ENCODE measurements at places on chromosomes 2 and 18.
A peak's percentile ranks its signal among the peaks of the same experiment; 100 is the strongest.

DNA sequence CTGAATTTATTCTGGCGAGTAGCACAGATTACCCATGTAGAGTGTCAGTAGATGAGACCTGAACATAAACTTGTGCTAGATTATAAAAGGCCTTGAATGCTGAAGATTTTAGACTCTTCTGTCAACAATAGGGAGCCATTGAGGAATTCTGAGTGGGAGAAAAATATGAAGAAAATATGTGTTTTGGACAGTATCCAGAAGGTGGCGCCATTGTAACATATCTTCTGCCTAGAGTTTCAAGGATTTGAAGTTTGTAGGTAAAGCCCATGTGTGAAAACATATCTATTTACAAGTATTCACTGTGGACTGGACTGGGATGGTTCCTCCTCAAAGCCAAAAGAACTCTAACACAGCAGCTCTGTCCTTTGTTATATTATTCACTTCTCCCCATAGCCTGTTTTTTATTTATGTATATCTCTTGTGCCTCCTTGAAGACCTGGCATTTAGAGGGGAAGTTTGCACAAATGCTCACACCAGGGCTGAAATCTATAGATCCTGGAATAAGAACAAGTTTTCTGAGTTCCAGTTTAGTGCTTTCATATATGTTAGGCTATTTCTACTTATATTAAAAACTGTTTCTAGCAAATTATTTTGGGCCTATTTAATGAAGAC, 124.9 kb downstream of the RDH14 start:
- DNase-seq = peak; percentile 7

GRCh38 chr2:99140860-99141109, 722 bp upstream of the C2orf15 start:
- no peak for DNase-seq

DNA sequence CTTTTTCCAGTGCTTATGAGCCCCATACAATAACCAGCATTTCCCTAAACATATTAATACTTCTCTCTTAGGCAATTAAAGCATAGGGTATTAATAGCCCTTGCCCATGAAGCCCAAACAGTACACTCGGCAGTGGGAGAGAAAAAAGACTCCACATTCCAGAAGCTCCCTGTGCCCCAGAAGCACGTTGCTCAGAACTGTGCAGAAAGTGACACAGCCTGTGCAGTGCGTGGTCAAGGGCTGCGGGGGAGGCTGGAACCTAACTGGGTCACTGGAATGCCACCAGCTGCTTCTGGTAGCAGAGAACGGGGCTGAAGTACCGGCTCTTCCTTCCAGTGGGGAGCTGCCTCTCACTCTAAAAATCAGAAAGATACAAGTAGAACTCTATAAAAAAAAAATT, 32.7 kb downstream of the EIPR1 start:
- DNase-seq = no peak

DNA sequence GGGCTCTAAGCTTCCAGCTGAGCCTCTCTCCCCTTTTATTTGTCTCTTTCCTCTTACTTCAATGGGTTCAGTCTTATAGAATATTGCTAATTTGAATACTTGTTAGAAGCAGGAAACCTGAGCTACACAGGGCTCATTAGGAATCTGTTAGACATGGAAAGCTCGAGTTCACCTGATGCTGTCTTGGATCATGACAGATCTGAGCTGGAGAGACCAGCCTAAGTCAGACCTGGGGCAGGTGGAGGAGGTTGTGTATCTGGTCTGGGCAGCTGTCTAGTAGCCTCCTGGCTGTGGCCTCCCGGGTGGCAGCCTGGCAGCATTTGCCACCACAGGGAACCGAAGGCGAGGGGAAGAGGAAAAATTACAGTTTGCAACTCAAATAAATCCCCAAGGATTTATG, 185.9 kb downstream of the ICOS start:
- DNase-seq = no peak

DNA sequence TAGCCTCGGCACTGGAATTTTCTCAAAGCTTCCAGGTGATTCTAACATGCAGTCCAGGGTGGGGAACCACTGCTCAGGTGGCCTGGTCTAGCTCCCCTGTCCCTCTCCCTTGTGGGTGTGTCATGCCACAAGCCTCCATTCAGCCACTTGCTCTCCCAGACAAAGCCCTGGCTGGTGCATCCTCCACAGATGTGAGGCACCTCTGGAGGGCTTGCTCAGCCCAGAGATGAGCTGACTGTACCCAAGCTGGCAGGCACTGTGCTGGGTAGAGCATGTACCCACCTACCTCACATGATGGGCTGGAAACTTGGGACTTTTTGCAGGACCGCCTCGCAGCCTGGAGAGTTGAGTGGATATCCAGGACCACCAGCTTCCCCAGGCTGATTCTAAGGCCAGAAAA, 88.1 kb downstream of the ZBTB7C start:
- no peak for DNase-seq

DNA sequence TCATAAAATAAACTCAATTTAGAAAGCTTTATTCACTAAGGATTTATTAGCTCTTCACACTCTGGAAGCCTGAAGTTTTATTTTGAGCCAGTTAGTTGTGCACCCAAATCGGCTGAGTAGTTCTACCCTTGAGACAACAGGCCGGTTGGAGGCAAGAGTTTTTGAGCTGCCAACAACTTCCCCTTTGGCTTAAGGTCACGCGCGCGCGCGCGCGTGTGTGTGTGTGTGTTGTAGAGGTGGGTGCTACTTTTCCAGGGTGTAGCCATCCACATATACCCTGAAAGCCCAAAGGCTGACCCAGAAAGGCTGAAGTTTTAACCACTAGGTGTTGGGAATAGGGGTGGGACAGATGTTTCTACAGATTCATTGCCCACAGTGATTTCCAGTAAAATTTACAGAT, 150.2 kb upstream of the LHCGR start:
- DNase-seq = no peak

DNA sequence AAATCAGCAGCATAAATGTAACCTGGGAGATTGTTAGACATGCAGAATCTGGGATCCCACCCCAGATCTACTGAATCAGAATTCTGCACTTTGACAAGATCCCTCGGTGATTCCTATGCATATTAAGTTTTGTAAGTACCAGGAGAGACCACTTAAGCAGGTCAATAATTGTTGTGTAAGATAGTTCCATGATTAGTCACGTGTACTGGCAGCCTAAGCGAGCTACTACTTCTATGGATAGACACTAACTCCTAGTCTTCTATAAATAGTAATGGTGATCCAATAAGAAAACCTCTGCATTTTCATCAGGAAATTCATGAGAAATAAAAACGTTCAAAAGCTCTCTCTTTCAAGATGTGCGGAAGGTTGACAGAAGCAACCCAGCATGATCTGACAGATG, 988.2 kb upstream of the CHAC2 start:
- no peak for DNase-seq

DNA sequence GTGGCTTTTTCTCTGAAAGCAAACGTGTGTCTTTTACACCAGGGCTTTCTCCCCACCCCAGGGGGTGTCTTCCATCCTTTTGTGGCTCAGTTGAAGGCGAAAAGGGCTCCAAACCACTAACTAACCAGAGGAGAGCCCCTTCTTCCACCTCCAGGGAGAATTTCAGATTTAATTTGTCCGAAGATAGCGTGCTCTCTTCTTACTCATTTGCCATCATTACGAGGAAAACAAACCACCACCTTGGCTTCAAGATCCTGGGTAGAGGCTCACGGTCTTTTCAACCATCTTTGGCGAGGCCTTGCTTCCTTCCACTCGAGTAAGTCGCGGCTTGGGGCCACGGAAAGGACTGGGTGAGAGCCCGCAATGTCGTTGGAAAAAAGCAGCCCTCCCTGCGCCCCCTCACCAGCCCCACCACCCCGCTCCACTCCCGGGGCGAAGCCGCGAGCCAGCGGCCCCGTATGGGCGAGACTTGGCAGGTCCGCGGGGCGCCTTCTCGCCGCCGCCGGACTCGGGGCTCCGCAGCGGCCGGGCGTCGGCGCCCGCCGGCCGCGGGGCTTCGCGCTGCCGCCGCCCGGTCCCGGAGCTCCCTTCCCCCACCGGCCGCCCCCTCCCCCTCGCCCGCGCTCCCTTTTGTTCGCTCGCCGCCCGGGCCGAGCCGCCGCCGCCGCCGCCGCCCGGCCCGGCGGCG, 1.7 kb upstream of the ZNF532 start:
- no peak for DNase-seq

DNA sequence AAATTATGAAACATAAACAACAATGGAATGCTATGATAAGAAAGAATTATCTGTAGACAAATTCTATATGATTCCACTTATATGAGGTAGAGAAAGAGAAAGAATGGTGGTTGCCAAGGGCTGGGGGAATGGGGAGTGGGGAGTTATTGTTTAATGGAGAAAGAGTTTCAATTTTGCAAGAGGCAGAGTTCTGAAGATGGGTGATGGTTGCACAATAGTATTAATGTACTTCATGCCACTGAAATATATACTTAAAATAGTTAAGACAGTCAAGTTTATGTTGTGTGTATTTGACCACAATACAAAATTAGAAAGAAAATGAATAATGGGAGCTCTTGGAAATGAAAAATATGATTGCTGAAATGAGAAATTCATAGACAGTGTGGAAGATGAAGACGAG, 22.6 kb upstream of the FAM117B start:
- DNase-seq = no peak

DNA sequence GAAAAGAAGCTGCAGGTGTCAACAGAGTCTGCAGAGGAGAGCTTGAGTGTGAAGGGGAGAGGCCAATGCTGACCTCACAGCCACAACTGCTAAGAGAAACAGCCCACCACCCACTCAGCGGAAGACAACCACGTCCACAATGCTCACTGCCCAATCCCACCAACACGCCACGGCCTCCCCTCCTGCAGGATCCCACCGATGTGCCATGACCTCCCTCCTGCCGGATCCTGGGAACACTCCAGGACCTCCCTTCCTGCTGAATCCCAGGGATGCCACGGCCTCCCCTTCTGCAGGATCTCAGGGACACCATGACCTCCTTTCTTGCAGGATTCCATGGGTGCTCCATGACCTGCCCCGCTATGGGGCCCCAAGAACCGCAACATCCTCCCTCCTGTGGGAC, 267.7 kb downstream of the TWIST2 start:
- DNase-seq = no peak

Measured in stimulated activated CD4-positive, alpha-beta T cell treated with anti-CD3 and anti-CD28 coated beads, Interleukin-4, amount 100 ng/mL, for 24 hours (primary cell).